Fibroblast of skin of left biceps (primary cell): ENCODE measurements at places on chromosomes 1 and 21.

GRCh38 chr1:228920831-228921230 lies 185.6 kb downstream of the RHOU start:
- no peak for DNase-seq

GRCh38 chr1:67537667-67538018 lies 107.4 kb upstream of the SERBP1 start:
- no peak for DNase-seq

- peak; percentile 81 for DNase-seq
These were observed 569.3 kb upstream of the ZRANB2 start for GRCh38 chr1:71650119-71650518.

GRCh38 chr1:29368936-29369932 lies 132.9 kb downstream of the PTPRU start:
- no peak for DNase-seq

DNA sequence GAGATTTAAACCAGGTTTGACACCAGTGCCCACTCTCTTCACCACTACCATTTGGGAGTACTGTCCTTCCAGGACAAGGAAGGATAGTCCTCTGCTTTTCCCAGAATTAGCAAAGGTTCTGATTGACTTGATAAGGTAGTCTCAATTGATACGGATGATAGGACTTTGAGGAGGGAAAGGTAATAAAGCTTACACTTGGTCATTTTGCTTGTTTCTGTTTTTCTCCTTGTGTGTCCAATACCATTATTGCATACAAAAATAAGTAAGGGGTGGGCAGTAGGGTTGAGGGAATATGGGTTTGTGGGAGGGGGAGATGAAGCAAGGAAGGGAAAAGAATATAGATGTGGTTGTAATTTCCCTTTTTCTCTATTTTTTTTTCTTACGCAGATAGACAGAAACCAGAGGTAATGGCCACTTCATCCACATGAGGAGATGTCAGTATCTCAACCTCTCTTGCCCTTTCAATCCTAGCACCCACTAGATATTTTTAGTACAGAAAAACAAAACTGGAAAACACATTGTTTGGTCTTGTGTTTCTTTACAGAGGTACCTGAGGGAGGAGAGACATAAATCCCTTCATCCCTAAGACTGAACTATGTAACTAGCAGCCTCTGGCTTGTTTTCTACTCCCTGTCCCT lies 2.6 kb downstream of the C1orf56 start:
- no peak for DNase-seq

GRCh38 chr1:184489908-184490307 lies 103.1 kb downstream of the C1orf21 start:
- no peak for DNase-seq

DNA sequence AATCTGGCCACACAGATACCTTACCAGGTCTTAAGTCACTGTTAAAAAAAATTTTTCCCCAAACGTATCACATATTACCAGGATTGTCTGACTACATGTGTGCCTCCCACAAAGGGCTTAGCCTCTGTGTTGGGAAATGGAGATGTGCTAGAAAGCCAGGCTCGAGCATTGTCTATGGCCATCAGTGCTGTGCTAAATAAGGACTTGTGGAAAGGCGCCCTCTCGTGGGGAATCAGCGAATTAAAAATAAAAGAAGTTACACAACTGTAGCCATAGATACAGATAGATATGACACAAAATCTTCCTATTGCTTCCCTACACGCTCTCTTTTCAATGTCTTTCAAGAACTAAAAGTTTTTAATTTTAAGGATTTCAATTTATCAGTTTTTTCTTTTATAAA lies 47.5 kb upstream of the CRNN start:
- DNase-seq: no peak

GRCh38 chr1:15683345-15684039 lies 628 bp upstream of the PLEKHM2 start:
- no peak for DNase-seq

- no peak for DNase-seq
These were observed 397.0 kb upstream of the ADAMTS5 start for GRCh38 chr21:27363719-27364477.
